HS-27A (cell line): ENCODE measurements at places on chromosomes 3 and 15.

DNA sequence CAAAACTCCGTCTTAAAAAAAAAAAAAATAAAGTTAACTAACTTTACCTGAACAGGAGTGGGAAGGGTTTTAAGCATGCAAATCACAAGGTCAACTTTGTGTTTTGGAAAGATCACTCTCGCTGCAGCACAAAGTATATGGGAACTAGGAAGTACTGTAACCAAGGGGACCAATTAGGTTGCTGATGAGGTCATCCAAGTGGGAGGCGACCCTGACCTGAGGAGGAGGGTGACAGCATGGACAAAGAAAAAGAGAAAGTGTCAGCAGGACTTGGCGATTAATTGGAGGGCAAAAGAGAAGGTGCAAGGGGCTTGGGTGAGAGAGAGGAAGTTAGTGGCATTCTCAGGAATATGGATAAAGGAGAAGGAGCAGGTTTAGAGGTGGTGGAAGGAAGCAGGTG lies 89.5 kb upstream of the ZBED2 start:
- DNase-seq, result no peak

DNA sequence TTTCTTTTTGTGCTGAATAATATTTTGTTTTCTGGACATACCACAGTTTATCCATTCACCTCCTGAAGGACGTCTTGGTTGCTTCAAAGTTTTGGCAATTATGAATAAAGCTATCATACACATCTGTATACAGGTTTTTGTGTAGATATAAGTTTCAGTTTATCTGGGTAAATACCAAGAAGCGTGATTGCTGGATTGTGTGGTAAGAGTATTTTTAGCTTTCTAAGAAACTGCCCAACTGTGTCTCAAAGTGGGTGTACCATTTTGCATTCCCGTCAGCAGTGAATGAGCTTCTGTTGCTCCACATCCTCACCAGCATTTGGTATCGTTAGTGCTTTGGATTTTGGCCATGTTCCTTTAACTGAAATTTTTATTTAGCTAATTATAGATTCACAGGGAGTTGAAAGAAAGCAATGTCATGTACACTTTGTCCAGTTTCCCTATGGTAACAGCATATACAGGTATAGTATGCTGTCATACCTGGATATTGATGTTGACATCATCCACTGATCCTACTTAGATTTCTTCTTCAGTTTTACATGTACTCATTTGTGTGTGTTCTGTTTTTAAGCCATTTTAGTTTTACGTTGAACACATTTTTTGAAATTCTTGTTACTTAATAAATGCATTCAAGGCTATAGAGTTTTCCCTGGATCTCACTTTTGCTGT lies 11.9 kb downstream of the ARID3B start:
- DNase-seq, result no peak

GRCh38 chr3:38773528-38773927 lies 42.5 kb downstream of the SCN10A start:
- DNase-seq, result no peak

GRCh38 chr3:136186344-136186743 lies 9.8 kb downstream of the MSL2 start:
- no peak for DNase-seq
